Stimulated activated CD4-positive, alpha-beta T cell treated with anti-CD3 and anti-CD28 coated beads, Interleukin-4, amount 100 ng/mL, for 48 hours (primary cell): ENCODE measurements at places on chromosomes 12 and 14.
A peak's percentile ranks its signal among the peaks of the same experiment; 100 is the strongest.

DNA sequence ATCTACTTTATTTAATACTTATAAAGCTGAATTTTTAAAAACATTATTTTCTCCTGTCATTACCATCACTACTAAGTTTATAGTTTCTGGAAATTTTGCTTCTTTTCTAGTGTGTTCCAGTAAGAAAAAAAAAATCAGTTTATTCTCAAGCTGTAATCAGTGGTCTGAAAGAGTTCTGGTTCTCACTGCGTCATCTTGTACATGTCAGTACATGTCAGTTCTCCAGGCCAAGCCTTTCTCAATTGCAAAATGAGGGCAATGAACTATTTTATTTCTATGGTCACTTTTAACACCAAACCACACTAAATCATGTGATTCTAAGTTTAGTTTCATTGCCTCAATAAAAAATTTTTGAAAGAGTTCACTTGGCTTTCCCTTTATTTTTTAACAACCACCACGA, 468.9 kb upstream of the LRFN5 start:
- DNase-seq = no peak

DNA sequence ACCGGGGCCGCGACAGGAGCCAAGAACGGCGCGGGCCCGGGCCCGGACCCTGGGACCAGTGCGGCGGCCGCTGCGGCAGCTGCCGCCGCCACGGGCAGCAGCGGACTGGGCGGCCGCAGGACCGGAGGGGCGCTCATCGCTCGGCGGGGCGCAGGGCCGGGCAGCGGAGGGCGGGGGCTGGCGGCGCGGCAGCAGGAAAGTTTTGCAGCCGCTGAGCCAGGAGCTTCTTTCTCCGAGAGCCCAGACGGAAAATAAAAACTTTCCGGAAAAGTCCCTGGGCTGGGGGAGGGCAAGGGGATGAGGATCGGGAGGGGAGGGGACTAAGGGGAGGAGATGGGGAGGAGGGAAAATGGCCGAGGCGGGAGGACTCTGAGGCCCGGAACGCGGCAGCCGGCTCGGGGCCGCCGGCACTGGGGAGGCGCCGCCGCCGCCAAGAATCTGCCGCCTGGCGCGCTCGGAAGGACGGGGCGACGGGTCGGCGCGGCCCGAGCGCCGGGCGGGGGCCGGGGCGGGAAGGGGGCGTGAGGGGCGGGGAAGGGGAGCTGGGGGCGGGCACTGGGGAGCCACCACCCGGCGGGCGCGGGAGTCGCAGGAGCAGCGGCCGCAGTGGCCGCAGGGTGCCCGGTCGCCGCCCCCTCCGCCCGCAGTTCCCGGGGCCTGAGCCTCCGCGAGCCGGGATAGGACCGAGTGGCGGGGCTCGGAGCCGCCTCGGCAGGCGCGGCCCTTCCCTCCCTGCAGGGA, at the start of gene PRKD1:
Gene PRKD1 (minus strand): TSS at position 472 of the 741 bp plus-strand sequence.
- no peak for DNase-seq

- DNase-seq = no peak
Observed at GRCh38 chr12:33480366-33480765, 40.7 kb upstream of the SYT10 start.

DNA sequence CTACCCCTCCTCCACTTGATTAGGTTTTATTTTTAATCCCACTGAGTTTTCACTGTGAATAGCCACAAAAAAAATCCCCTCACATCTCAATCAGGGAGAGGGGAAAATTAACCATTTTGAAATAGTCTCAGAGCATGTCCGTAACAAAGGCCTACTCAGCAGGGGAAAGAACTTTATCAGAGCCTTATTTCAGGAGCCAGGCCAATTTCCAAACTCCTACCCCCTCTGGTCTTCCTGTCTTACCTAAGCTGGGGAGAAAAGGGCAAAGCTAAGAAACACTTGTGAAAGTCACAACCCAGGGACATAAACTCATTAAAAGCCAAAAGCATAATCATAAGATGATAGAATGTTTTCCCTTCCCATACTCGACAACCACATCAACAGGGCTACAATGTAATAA, 260.3 kb upstream of the DIO3 start:
- no peak for DNase-seq

GRCh38 chr12:123905319-123905925, 67.2 kb downstream of the CCDC92 start:
- peak; percentile 48 for DNase-seq

GRCh38 chr12:121963341-121964018, 45.1 kb downstream of the CFAP251 start:
- DNase-seq = no peak

DNA sequence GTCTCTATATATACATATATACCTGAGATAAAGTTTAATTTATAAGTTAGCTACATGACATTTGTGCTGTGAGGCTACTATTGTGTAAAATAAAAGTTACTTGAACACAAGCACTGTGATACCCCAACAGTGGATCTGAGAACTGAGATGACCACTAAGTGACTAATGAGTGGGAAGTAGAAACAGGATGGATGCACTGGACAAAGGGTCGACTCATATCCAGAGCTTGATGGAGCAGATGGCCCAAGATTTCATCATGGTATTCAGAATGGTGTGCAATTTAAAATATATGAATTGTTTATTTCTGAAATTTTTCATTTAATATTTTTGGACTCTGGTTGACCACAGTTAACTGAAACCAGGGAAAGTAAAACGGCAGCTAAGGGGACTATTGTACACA, 908.6 kb upstream of the MDGA2 start:
- no peak for DNase-seq

DNA sequence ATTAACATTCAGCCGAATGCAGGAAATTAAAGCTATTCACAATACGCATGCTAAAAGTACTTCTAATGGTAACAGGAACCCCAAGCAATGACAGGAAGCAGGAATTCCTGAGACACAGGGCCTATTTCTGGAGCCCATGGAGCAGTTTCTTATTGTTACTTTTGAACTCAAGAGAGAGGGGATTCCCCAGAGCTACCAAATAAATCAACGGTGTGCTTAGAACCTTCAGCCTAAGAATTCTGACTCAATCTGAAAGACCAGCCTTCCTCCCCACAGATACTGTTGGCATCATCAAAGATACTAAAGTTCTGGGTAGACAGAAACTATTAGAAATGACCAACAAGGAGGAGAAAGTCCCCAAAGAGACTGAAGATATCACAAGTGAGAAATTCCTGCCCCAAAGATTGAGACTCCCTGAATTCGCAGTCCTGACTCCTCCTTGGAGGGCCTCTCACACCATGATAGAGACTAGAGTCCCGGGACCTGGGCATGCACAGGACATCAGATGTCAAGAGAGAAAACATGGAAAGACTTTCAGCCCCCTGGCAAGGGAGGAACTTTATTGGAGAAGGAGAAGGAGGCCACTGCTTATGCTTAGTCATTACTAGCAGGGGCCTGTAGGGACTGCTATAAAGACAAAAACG, 32.7 kb downstream of the RTRAF start:
- DNase-seq = no peak
